Activated naive CD8-positive, alpha-beta T cell treated with anti-CD3 and anti-CD28 coated beads, Interleukin-2, amount 50 U/mL, for 24 hours (primary cell): ENCODE measurements at places on chromosomes 12 and 14.

DNA sequence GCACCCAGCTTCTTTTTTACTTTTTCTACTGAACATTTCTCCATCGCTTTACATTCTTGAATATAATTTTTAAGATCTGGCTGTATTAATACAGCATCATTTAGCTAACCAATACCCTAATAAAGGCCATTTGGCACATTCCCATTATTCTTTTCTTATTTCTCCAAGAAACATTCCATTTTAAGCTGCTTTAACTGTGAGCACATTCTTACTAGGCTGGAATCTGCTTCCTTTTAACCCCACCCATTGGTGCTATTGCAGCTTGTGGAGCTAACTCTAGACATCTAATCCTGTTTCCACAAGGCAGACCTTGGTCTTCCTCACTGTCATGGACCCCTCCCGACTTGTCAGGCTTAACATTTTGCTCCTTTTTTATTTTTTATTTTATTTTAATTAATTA is 15.2 kb downstream of the CALM1 start:
- DNase-seq: no peak

DNA sequence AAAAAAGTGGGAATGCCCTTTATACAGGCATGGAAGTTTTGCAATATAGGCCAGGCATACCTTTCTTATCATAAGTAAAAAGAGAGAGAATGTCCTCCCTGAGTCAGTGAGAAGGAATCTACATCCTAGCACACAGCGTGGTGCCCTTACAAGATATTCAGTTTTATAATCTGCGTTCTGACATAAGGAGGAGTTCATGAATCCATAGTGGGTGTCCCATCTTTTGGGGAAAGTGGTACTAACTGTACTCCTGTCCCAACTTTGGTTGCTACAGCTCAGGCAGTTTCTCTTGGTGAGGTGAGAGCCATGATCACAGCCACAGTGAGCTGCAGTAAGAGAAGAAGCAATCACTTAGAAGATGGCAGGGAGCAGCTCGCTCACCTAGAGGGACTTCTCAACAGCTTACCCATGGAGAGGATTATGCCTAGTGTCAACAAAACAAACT is 332.9 kb downstream of the BCAT1 start:
- DNase-seq: no peak

- DNase-seq: no peak
Measured at GRCh38 chr14:76077340-76077739, 74.4 kb upstream of the GPATCH2L start.

GRCh38 chr14:100730581-100730980 is 3.9 kb downstream of the DLK1 start:
- no peak for DNase-seq

DNA sequence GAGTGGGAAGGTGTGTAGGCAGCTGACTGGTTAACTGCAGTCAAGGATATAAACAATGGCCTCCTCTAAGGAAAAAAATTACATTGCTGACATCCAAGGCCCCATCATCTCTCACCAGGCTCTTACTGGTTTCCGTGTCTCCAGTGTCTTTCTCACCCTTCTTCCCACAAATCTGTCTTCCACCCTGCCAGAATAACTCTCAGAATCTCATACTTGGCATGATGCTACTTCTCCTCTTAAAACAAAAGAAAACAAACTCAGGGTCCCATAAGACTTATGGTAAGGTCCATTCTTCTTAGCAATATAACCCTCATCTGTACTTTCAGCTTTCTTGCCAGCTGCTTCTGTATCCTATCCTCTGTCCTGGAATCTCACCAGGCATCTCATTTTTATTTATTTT is 68.9 kb downstream of the SUSD6 start:
- DNase-seq: no peak

GRCh38 chr14:56119201-56119981 is 1.2 kb downstream of the PELI2 start:
- peak; percentile 48 for DNase-seq

- DNase-seq: peak; percentile 33
Measured at GRCh38 chr12:6899837-6900519, 4.6 kb upstream of the LRRC23 start.

DNA sequence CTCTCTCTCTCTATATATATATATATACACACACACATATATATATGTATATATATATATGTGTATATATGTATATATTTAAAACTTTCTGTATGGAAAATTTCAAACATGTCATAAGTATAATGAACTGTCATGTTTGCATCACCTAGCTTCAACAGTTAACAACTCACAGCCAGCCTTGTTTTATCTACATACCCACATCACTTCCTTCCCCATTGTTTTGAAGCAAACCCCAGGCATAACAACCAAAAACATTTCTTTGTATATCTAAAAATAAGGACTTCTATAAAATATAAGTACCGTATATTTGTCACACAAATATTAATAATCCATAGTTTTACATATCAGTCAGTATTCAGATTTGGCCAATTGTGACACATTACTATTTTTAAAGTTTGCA is 57.4 kb downstream of the PAPOLA start:
- DNase-seq: no peak

GRCh38 chr12:111085096-111085495 is 164.7 kb upstream of the MYL2 start:
- no peak for DNase-seq

- DNase-seq: no peak
Measured at GRCh38 chr12:101792046-101792931, 38.5 kb downstream of the GNPTAB start.

GRCh38 chr14:83416476-83416875 is 1882.8 kb upstream of the SEL1L start:
- no peak for DNase-seq

DNA sequence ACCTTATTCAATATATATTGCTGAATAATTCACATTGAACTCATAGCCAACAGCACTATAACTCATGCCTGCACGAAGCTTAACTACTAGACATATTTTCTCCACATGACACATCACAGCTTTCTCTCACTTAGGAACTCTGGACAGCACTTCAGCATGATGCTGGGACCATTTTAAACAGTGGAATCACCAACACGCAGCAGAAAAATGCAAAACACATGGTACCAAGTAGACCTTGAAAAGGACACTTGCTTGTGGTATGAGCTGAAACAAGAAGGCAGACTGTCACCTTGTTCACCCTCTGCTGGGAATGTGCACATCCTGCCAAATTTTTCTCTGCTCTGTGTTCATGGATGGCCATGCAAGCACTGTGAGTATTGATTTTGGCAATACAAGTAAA is 34.8 kb upstream of the CD9 start:
- DNase-seq: no peak

DNA sequence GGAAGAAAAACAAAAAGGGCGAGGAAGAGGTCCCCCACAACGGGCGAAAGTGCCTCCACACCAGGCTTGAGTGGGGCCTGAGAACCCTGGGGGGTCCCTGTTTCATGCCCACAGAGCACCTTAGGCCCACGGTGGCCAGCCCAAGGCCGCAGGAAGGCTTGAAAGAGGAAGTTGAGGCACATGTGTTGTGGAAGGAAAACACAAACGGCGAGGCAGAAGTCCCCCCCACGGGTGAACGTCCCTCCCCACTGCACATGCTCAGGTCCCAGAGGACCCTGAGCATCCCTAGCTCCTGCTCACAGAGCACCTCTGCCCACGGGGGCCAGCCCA is 371.5 kb downstream of the ALG10 start:
- no peak for DNase-seq

GRCh38 chr12:2156333-2156732 is 103.5 kb downstream of the CACNA1C start:
- no peak for DNase-seq

DNA sequence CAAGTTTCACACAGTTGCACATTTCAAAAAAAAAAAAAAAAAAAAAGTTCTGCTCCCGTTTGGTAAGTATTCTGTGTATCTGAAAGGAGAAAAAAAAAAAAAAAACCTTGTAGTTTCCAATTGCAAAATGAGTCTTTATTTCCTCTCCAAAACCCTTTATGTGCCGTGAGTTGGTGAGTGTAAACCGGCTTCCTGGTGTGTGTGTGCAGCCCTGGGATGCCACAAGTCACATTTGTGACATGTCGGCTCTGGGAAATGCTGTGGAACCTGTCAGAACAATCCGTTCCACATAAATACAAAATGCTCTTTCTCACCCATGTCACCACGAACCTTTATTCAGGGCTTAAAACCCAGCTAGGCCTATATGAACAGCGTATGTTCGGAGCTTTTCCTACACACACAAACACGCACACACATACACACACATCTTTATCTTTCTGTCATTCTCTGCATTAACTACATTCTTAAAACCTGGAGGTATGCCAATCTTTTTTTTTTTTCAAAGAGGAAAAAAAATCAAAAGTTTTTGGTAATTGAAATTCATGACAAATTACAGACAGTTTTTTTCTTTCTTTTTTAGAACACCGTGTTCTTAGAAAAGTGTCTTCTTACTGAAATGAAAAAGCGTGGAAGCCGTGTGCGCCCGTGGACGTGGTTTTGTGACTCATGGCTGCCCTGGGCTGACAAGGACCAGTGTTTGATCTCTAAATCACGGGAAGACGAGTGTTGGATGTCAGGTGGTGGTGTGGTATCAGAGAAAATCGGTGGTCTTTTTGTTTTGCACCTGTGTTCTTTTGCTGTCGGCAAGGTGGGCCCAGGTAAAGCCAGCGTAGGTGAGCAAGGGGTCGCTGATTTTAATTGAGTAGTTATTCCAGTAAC is 612.0 kb downstream of the VRK1 start:
- peak; percentile 16 for DNase-seq

GRCh38 chr14:55816225-55816624 is 236.2 kb downstream of the KTN1 start:
- no peak for DNase-seq

- DNase-seq: peak; percentile 52
Measured at GRCh38 chr14:70640938-70641547, 673 bp upstream of the TTC9 start.

- no peak for DNase-seq
Measured at GRCh38 chr12:42162965-42163364, 18.3 kb upstream of the GXYLT1 start.

GRCh38 chr14:83294941-83295340 is 1761.3 kb upstream of the SEL1L start:
- DNase-seq: no peak

GRCh38 chr14:32761381-32761968 is 177.2 kb upstream of the NPAS3 start:
- DNase-seq: no peak

GRCh38 chr12:162467-163307 is 51.3 kb downstream of the SLC6A12 start:
- DNase-seq: no peak

DNA sequence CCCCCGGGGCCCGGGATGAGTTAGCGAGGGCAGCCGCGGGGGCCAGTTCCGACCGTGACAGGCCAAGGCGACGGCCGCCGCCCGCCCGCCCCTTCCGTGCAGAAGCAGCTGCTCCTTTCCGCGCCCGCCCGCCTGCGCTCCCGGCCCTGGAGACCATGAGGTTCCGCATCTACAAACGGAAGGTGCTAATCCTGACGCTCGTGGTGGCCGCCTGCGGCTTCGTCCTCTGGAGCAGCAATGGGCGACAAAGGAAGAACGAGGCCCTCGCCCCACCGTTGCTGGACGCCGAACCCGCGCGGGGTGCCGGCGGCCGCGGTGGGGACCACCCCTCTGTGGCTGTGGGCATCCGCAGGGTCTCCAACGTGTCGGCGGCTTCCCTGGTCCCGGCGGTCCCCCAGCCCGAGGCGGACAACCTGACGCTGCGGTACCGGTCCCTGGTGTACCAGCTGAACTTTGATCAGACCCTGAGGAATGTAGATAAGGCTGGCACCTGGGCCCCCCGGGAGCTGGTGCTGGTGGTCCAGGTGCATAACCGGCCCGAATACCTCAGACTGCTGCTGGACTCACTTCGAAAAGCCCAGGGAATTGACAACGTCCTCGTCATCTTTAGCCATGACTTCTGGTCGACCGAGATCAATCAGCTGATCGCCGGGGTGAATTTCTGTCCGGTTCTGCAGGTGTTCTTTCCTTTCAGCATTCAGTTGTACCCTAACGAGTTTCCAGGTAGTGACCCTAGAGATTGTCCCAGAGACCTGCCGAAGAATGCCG is 699 bp downstream of the MGAT2 start:
- peak; percentile 70 for DNase-seq

- DNase-seq: no peak
Measured at GRCh38 chr12:93599192-93599591, 26.7 kb downstream of the SOCS2 start.

GRCh38 chr12:89138048-89138852 is 214.1 kb downstream of the DUSP6 start:
- DNase-seq: peak; percentile 6

GRCh38 chr14:54207075-54207474 is 189.7 kb upstream of the CDKN3 start:
- DNase-seq: no peak

- DNase-seq: no peak
Measured at GRCh38 chr14:94340533-94340932, 17.4 kb upstream of the SERPINA6 start.

DNA sequence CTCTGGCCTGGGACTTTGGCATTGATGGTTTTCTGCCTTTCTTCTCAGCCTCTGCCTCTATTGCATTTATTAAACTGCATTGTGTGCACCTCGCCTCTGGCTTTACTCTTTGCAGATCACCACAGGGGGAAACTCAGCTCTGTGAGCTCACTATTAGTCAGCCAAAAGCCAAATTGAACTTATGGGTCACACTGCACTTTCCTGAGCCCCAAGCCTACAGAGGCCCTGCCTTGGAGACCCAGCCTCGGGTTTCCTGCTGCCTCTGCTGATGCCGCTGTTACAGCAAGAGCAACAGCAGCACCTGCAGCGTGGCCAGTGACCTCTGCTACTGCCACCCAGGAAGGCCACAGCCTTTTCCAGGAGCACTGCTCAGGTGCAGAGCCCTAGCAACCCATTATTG is 122.5 kb downstream of the DAD1 start:
- no peak for DNase-seq

DNA sequence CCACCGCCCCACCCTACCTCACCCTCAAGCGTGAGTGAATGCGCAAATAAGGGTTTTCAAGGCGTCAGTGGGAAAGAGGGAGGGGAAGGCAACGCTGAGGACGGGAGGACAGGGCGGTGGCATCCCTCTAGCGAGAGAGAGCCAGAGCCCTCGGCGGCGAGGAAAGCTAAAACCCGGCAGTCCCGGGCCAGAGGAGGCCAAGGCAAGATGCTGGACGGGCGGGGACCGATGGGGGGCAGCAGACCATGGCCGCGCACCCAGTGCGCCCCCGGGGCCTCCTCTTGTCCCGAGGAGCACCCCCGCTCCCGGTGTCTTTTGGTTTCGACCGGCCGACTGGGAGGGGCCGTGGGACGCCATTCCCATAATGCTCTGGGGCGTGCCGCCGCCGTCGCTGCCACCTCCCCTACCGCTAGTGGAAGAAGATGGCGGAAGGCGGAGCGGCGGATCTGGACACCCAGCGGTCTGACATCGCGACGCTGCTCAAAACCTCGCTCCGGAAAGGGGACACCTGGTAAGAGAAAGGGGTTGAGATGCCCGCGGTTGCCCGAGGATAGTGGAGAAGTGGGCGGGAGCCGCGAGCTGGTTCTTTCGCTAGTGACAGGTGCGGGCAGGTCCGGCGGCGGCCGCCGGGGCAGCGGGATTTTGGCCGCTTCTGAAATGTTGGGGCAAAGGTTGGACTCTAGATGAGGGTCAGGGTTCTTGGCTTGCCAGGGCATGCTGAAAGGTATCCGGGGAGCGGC is at the start of gene USP15:
Gene USP15 (plus strand): TSS at position 412 of the 740 bp plus-strand sequence. CDS start 11 bp downstream, at position 423.
- DNase-seq: peak; percentile 96
